ENCODE measurements at places on chromosomes 3 and 15. TPM values are rescaled to one million over a fixed set of nuclear protein-coding genes. Genes with fewer than 3 reads are reported as not detected.

GRCh38 chr3:5690904-5691532 lies 503.5 kb downstream of the EDEM1 start:
- H3K4me1 ChIP-seq: no peaks in the 10 kb centered on the region
- no peaks in the 10 kb centered on the region for H3K27me3 ChIP-seq
- H3K4me3 ChIP-seq: no peak overlapping the region
- no peaks in the 10 kb centered on the region for H3K36me3 ChIP-seq
- no peak overlapping the region for H3K27ac ChIP-seq
- no peak for DNase-seq

DNA sequence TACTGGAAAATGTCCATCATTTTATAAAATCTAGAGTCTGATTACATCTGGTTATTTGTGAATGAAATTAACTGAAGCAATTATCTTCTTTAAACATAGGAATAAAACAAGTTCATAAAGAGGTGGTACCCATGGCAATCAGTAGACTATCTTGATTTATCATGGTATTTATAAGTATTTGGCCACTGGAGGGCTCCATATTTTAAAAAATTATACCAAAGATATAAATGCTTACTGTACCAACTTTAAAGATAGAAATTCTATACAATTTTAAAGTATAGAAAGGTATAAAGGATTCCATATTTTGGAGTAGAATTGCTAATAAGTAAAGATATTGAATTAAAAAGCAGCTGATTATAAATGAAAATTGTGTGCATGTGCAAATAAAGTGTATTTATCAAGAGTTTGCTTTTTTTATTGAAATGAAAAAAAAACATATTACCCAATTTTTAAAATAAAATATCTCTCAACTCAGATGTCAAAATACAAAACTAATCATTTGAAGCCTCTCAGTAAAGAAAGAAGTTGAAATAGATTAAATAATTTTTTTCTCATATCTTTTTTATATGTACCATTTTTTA lies 105.3 kb downstream of the BBX start:
- H3K27ac ChIP-seq: no peak overlapping the region
- no peaks in the 10 kb centered on the region for H3K36me3 ChIP-seq
- no peaks in the 10 kb centered on the region for H3K27me3 ChIP-seq
- no peak overlapping the region for H3K4me3 ChIP-seq
- H3K4me1 ChIP-seq: no peaks in the 10 kb centered on the region
- DNase-seq: no peak

CASR gene
- total RNA-seq: 0.05 TPM

LRTM1 gene
- total RNA-seq: not detected

DNA sequence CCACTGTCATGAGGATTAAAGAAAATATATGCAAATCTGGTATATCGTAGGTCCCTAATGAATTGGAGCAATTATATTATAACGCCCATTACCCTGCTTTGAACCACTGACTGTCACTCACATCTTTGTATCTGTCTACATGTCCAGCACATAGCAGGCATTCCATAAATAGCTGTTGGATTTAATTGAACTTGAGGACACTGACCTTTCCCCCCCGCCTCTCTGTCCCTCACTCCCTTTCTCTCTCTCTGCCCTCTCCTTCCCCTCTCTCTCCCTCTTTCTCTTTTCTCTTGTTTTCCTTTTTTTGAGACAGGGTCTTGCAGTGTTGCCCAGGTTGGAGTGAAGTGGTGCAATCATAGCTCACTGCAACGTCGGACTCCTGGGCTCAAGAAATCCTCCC lies 233.0 kb downstream of the CD47 start:
- no peak overlapping the region for H3K27ac ChIP-seq
- no peaks in the 10 kb centered on the region for H3K36me3 ChIP-seq
- no peaks in the 10 kb centered on the region for H3K4me1 ChIP-seq
- no peaks in the 10 kb centered on the region for H3K27me3 ChIP-seq
- H3K4me3 ChIP-seq: no peak overlapping the region

GRCh38 chr3:116288485-116288884 lies 156.8 kb downstream of the LSAMP start:
- no peaks in the 10 kb centered on the region for H3K36me3 ChIP-seq
- H3K4me3 ChIP-seq: no peak overlapping the region
- no peaks in the 10 kb centered on the region for H3K27me3 ChIP-seq
- no peak overlapping the region for H3K27ac ChIP-seq

DNA sequence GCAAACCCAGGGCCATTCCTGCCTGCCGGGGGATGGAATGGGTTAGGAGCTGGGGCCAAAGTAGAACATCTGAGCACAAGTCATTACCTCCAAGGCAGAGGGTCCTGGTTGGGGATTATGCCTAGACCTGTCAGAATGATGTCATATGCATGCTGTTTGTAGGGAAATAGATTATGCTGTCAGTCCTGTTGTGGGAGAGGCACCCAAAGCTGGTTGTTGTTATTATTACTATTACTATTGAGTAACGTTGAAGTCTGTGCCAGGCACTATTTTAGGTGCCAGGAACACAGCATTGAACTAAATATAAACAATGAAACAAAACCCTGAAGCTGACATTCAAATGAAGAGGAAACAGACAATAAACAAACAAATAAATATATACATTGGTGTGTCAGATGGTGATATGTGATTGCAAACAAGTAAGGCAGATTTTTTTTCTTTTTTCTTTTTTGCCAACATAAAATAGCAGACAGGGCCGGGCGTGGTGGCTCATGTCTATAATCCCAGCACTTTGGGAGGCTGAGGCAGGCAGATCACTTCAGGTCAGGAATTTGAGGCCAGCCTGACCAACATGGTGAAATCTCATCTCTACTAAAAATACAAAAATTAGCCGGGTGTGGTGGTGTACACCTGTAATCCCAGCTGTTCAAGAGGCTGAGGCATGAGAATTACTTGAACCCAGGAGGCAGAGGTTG lies 2.0 kb downstream of the P4HTM start:
- H3K4me1 ChIP-seq: peaks cover 20% of the 10 kb centered on the region
- H3K36me3 ChIP-seq: no peaks in the 10 kb centered on the region
- H3K4me3 ChIP-seq: no peak overlapping the region
- no peak for DNase-seq
- H3K27ac ChIP-seq: no peak overlapping the region

RNU5B-1 gene
- total RNA-seq: not detected

ITIH1 gene
- total RNA-seq: 1,022 TPM

DNA sequence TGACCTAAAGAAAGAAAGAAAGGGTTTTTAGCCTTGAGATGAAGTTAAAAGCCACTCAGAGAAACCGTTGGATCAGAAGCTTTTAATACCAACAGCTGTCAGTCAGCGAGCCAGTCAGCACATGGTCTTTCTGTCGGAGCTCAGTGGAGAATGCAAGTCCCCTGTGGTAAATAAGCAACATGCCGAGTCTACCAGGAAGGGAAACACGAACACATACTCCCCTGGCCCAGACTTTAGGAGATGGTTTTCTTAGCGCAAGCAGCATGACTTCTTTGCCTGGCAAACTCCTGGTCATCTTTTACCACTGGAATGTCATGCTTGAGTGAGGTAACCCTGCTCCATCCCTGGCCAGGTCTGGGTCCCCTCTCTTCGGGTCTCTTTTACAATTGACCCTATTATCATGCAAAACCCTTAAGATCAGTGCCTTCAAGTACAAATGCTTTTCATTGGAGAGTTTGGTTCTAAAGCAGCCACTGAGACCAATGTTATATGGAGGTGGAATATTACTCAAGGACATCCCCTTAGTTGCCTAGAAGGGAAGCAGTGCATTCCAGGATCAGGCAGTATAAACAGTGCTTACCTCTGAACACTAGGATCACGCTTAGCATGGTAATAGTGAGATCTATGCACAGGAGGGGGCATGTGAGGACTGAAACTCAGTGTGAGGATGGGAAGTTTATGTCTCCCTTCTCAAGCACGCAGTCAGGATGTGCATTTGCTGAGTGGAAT lies 28.2 kb downstream of the SLCO3A1 start:
- no peak for DNase-seq

DNA sequence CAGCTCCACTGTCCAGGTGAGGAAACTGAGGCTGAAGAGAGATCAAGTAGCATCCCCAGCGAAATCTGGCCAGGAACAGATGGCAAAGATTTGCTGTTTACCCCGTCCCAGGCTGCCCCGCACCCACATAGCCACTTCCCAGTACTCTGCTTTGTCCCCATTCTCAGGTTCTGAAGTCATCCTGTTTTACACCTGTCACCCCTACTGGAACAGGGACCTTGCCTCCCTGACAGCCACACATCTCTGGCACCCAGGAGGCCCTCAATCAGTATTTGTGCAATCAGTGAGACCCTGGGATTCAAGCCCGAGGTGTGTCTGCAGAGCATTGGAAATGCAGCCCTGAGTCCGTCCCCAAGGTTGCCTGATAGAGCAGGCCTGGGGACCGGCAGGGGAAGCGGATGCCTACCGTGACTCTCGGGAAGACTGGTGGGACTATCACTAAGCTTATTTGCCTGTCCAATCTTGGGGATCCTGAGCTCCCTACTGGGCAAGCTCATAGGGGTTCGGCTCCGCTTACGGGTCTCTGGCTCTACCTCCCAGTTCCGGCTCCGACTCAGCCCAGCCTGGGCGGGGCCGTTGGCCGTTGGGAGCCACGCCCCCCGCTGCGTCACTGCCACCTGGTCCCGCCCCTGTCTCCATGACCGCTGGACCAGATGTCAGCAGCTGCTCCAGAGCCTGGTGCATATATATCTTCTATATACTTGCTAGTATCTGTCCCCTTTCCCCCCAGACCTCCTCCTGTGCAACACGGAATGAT lies 17.5 kb upstream of the FANCD2 start:
- H3K36me3 ChIP-seq: no peaks in the 10 kb centered on the region
- peak overlapping the region; percentile 57 for H3K4me3 ChIP-seq
- H3K27me3 ChIP-seq: no peaks in the 10 kb centered on the region
- H3K4me1 ChIP-seq: peaks cover 42% of the 10 kb centered on the region
- peak; percentile 96 for DNase-seq

DNA sequence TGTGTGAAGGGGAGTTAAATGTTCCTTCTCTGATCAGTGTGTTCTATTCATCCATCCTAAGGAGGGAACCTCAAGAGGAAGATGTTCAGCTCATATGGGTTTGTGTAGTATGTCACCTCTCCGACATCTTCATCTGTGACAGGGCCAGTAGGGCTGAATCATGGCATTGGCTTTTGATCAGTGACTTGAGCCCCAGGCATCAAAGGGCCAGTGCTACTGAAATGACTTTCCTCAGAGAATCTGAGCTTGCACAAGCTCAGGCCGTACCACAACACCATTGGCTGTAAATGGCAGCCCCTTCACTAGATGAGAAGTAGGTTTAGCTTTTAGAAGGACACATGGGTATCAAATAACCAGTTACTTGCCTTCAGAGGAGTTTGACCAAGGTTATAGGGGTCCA lies 183.2 kb upstream of the NR2E3 start:
- no peaks in the 10 kb centered on the region for H3K36me3 ChIP-seq
- no peak overlapping the region for H3K27ac ChIP-seq
- no peak for DNase-seq
- H3K4me3 ChIP-seq: no peak overlapping the region
- H3K4me1 ChIP-seq: no peaks in the 10 kb centered on the region
- H3K27me3 ChIP-seq: no peaks in the 10 kb centered on the region

- no peak for DNase-seq
- H3K27ac ChIP-seq: no peak overlapping the region
- H3K27me3 ChIP-seq: no peaks in the 10 kb centered on the region
Observed at GRCh38 chr3:120218981-120219380, 66.0 kb downstream of the GPR156 start.

DNA sequence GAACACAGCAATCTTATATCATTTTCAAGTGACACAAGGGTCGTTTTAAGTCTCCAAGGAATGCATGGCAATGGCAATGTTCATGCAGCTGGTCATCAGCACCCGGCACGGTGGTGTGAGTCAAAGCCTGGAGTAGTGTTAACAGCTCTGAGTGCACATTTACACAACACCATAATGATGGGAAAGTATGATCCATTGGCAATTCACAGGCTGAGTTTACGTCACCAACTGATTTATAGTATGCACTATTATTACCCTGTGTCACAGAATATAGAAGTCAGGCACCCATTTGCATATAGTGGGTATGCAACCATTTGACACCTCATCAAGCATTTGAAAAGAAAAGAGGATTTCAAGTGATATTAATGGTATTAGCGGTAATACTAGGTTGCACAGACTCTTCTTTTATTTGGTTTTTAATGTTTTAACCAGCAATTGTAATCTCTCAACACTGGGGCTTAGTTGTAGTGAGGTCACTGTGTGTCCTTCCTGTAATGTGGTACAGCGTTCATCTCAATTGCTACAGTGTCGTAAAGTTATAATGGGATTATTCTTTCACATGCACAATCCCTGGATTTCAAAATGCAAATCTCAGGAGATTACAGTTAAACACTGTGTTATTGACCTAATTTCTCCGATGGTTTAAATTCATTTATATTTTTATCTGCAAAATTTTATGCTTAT lies 113.8 kb downstream of the C3orf38 start:
- no peaks in the 10 kb centered on the region for H3K27me3 ChIP-seq
- H3K4me1 ChIP-seq: no peaks in the 10 kb centered on the region
- no peak overlapping the region for H3K27ac ChIP-seq
- no peak overlapping the region for H3K4me3 ChIP-seq
- H3K36me3 ChIP-seq: no peaks in the 10 kb centered on the region

GOLGA8Q gene
- 2.7 TPM for total RNA-seq

SCAANT1 gene
- not detected for total RNA-seq

DNA sequence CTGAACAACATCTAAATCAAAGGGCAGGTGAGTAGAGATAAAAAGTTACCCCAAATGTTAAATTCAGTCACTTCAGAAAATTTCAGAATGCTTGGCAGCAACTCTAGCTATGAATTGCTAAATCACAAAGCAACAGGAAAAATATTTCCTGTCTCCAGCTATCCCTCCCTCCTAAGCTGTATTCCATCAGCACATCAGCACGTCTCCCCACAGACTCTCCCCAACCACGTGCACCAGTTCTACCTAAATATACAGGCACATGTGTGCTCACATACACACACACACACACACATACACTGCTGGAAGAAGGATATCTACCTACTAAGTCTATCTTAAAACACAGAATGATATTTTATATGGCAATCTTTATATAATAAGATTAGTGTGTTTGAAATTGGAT lies 177.1 kb upstream of the ARHGEF26 start:
- no peak overlapping the region for H3K27ac ChIP-seq
- no peak for DNase-seq
- H3K36me3 ChIP-seq: no peaks in the 10 kb centered on the region
- H3K27me3 ChIP-seq: peaks cover 2% of the 10 kb centered on the region
- H3K4me1 ChIP-seq: no peaks in the 10 kb centered on the region
- H3K4me3 ChIP-seq: no peak overlapping the region

FSTL1 gene
- 67.5 TPM for total RNA-seq

DNA sequence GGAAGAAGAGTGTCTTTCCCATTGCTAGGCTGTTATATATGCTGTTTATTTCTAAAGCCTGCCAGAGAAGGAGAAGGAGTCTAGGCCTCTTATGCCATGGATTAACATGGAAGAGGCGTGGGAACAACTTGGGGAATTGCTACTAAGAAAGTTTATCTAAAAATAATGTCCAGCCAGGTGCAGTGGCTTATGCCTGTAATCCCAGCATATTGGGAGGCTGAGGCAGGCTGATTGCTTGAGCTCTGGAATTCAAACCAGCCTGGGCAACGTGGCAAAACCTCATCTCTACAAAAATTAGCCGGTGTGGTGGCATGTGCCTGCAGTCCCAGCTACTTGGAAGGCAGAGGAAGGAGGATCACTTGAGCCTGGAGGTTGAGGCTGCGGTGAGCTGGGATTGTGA lies 51.7 kb upstream of the ARPP19 start:
- no peak for DNase-seq
- peaks cover 7% of the 10 kb centered on the region for H3K36me3 ChIP-seq
- H3K27me3 ChIP-seq: no peaks in the 10 kb centered on the region
- peaks cover 8% of the 10 kb centered on the region for H3K4me1 ChIP-seq
- no peak overlapping the region for H3K4me3 ChIP-seq
- H3K27ac ChIP-seq: no peak overlapping the region

GNAT1 gene
- total RNA-seq: not detected

JMJD7 gene
- 0.75 TPM for total RNA-seq

Measured in liver (tissue), 10 donors.